ENCODE measurements at places on chromosomes 1 and 21.

DNA sequence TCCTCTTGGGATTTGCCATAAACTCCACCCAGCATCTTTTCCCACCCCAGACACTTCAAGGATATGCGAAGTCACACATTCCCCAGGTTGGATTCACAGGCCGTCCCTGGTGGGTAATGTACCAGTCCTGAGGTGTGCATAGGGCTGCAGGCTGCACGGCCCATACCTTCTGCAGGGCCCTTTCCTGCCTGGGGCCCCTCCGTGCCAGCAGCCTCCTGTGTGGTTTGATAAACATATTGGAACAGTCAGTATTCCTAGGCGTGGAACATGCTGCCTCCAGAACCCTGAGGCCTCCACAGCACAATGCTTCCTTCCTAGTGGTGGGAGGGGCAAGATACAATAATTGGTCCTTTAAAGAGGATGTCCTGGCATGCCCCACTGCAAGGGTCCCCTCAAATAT, 26.6 kb downstream of the IL10RB start:
- no peak for DNase-seq

DNA sequence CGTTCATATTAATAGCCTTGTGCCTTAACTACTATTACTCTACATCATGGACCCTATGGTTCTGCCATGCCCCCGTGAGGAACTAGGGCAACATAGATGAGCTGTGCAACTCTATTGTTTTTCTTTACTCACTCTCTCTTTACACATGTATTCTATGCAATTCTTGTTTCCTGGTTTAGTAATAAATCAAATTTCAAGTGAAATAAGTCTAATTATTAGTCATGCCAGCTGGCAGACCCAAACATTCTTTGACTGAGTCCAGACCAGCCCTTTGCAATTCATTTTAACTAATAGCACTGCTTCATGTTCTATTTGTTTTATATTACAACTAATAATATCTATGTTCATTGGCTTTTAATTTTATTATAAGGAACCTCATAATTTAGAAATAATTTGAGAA, 789.3 kb upstream of the ADAMTS5 start:
- DNase-seq: no peak

DNA sequence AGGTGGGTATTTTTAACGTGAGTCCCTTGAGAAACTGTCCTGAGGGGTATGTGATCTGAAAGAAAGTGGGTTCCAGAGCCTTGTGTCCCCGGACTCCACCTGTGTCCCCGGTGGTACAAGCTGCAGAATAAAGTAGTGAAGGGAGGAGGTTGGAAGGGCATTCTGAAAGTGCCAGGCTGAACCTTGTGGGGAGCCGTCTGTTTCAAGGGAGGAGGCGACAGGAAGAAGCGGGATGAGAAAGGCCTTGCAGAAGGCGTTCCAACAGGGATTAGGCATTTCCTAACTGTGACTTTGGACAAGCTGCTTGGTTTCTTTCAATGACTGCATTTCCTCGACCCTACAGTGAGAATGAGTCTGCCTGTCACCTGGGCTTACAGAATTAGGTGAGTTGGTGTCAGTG, 5.8 kb downstream of the FOXD3 start:
- no peak for DNase-seq

DNA sequence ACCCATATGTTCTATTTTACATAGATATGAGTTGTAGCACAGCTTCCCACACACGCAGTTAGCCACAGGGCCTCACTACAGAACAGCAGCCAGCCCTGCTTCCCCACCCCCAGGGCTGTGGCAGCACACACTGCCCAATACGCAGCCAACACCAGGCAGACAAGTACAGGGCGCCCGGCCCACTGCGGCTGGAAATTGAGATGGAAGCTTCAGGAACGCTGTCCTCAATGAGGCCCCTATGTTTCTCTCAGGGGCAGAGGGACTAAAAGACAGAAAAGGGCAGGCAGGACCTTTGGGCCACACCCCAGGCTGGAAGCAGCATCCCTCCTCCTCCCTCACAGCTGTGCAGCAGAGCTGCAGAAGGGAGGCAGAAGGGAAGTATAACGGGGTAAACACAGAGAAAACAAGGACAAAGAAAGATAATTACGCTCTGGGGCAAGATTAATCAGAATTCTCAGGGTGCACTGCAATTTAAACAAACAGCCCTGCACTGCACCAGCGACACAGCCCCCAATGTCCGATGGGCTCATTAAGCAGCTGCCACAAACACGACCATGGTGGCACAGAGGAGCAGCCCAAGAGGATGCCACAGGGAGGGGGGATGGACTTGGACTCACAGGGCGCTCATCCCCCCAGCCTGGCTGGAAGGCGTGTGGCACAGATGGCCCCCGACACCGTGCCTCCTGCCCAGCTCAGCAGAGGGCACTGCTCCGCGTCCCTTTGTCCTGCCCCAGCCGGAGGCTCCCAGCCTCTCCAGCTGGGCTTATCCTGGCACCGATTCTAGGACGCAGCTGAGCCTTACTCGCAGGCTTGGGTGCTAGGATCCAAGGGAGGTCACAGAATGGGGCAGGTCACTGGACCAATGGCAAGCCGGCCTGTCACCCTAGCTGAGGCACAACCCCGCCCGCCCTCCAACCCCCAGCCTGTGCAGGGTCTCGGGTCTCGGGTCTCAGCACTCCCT, 14.2 kb downstream of the WDR4 start:
- no peak for DNase-seq

GRCh38 chr1:219189952-219190351, 16.3 kb downstream of the LYPLAL1 start:
- no peak for DNase-seq

- no peak for DNase-seq
These were observed 66.5 kb upstream of the RCC1 start for GRCh38 chr1:28439320-28439719.

- DNase-seq: no peak
These were observed 99.1 kb downstream of the NMNAT2 start for GRCh38 chr1:183319051-183319450.

GRCh38 chr1:231938211-231938610, 311.6 kb downstream of the DISC1 start:
- no peak for DNase-seq

DNA sequence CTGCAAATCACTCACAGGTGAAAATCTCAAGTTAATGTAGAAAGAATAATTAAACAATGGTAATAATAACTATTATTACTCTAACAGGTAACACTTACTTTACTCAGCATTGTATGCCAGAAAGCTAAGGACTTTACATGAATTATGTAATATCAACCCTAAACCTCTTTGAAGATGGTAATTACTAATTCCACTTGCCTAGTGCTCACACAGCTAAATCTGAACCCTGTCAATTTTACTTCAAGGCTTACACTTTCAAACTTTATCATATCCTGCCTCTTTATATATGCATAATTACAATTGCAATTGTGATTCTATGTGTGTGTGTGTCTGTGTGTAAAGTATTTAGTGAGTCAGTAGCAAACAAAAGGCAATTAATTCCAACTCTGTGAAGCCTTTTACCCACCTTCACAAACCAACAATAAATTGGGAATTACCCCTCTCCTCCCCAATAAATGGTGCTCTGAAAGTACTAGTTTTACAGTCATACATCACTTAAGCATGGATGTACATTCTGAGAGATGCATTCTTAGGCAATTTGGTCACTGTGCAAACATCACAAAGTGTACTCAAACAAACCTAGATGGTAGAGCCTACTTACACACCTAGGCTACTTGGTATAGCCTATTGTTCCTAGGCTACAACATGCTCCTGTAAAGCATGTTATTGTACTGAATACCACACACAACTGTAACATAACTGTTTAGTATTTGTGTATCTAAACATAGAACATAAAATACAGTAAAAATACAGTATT, 5.9 kb downstream of the ZNF644 start:
- DNase-seq: no peak

DNA sequence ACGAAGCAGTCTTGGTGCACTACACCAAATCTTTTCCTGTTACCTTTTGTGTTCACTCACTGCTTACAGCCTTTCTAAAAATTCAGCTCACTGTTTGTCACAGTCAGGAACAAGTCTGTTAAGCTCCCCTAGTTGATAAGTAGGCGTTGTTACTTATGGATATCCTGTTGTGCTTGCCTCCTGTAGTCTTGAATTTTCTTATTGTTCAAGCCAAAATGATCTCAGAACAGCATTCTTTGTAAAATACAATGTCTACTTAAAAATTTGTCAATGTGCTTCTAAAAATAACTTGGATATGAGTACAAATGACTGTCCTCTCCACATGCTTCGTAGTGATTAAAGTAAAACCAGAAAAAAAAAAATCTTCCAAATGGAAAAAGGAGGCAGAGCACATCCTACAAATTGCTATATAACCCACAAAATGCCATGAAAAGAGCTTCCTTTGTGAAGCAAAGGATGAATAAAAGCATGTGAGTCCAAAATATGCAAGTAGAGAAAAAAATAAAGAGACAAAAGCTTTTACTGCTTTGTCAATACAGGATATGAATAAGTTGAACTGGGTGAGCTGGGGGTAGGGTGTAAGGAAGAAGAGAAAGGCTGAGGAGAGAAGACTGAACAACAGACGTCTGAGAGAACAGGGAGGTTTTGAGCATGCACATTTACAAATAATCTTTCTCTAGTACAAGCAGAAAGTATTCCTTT, 228.9 kb upstream of the ADGRL4 start:
- no peak for DNase-seq

- DNase-seq: no peak
These were observed 2.2 kb upstream of the CDC42BPA start for GRCh38 chr1:227320476-227320875.

DNA sequence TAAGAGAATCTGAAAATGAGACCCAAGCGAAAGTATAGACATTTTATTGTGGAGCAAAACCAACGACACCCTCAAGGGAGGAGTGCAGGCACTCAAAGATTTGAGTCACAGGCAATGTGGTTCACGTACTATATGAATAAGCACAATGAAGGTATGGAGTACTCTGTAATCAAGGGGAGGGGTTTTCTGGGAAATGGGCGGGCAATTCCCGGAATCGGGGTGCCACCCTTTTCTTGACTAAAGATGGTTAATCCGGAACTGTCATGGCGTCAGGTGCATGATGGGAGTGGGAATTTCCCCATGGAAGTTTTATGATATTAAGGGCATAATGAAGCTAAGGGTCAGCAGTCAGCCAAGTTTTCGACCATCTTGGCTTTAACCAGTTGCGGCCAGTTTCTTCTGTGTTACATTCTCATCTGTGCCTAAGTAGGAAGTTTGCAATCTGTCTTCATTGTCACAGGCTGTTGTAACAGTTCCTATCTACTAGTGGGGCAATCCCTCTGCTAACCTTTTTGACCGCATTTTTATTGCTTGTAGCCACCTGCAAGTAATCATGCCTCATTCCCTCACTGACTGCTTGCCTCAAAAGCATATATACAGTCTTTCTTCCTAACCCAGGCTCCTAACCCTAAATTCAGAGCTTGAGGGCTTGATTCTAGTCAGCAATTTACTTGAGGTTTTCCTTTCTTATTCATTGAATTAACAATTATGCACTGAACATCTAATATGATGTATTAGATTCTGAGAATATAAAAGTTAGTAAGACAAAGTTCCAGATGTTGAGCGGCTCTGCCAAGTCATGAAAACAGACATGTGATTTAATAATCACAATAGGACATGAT, 775 bp upstream of the AIM2 start:
- no peak for DNase-seq

DNA sequence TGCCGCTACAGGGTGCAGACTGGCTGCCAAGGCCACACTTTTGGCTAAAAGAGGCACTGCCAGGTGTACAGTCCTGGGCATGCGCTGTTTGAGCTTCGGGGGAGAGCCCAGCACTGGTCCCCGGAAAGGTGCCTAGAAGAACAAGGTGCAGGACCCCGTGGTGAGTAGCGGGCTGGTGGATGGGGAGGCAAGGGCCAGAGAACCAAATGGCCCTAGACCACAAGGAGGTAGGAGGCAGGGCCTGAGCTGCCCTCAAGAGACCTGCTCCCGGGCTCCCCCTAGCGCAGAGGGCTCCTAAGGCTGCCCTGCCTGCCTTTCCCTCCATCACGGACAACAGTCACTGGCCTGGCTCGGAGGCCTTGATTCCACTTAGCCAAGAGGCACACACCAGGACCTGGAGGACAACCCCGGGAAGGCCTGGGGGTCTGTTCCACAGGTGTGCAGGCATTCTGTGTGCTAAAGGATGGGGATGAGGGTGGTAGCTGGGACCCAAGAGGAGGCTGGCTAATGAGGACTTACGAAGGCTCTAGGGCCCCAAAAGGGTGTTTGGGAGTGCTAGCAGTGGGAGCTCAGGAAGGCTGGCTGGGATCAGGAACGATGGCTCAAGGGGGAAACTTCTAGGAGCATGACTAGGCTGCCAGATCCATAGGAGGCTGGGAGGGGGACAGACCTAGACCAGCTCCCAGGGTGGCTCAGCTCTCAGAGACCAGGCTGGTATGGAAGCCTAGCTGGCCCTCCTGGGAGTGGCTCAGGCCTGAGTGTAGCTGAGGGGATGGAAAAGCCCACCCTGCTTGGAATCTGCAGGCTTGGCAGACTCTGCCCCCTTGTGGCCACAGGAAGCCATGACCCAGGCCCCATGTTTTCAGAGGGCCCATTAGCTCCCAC, 742 bp downstream of the ARTN start:
- DNase-seq: no peak

- no peak for DNase-seq
These were observed 12.1 kb upstream of the PDC start for GRCh38 chr1:186473047-186473446.

DNA sequence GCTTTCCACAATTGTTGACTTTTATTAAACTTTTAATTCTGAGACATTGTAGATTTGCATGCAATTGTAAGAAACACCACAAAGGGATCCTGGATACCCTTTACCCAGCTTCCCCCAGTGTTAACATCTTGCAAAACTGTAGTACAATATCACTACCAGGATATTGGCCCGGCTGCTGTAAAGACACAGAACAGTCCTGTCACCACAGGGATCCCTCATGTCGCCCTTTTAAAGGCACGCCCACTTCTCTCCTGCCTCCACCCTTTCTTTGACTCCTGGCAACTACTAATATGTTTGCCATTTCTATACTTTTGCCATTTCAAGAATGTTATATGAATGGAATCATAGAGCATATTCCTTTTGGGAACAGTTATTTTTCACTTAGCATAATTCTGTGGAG, 37.0 kb downstream of the NAV1 start:
- DNase-seq: no peak
